ENCODE measurements at places on chromosomes 13 and 19. TPM values are rescaled to one million over a fixed set of nuclear protein-coding genes. Genes with fewer than 3 reads are reported as not detected.

DNA sequence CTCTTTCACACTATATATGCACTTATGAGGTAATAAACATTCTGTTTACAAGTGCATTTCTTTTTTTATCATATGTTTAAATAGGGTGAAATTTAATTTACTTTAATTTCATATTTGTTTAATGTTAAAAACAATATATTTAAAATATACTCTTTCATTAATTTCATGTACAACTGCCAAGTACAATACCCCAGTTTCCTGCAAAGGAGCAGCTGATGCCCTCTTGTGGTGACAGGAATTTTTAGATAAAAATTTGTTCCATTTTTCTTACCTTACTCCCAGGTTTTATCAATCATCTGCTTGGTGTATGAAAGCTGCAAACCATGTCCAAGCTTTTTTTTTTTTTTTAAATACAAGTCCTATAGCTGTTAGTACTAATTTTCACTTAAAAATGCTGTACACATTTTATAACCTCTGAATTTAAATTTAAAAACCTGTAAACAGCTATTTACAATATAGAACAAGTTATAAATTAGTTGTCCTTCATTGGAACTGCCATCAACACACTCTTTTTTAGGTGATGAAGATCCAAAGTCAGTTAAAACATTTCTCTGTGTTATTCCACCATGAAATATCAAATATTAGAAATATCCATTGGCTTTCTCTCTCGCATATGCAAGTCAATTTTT lies 4.9 kb downstream of the PCDH20 start:
- no peak for DNase-seq

DNA sequence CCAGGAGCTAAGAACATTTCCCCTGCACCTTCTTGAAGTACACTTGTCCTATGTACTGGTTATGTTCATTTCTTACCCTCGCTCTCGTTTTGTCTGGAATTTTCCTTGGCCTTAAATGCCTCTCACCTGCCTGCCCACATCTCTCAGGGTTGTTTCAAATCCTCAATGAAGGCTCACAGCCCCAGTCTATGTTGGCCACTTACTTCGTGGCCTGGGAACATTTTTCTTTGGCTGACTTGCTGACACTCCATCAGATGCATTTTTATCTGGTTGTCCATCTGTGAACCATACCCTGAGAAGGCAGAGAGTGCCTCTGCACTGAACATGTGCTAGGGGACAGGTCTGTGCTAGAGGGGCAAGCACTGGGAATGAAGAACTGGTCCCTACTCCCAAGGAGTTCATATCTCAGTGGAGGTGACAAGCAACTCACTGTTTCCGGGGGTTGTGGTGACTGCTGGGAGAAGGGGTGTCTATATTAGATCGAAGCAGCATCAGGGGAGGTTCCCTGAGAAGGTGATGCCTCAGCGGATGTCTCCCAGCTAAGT lies 53.6 kb downstream of the USPL1 start:
- DNase-seq, result no peak

DNA sequence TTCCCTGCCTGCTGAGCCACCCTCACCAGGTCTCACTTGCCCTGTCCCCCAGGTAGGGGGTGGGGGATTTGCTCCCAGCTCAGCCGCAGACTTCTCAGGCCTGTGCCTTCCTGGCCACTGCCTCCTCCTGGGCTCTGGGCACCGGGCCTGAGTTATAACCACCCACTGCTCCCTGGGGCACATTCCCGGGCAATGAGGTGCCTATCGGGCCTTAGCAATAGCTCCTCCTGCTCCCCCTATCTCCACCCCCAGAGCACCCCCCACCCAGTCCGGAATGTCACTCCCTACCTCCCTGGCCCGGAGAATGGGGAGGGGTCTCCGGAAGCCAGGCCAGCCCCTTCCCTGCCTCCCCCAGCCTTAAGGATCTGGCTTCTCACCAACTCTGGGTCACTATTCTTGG lies at the start of gene KLK5:
Gene KLK5 (minus strand): TSS at position 129 of the 400 bp plus-strand sequence. CDS start 381 bp downstream, outside the sequence.
- no peak for DNase-seq

- DNase-seq, result no peak
Measured at GRCh38 chr13:90757127-90757680, 590.3 kb upstream of the MIR17HG start.

DNA sequence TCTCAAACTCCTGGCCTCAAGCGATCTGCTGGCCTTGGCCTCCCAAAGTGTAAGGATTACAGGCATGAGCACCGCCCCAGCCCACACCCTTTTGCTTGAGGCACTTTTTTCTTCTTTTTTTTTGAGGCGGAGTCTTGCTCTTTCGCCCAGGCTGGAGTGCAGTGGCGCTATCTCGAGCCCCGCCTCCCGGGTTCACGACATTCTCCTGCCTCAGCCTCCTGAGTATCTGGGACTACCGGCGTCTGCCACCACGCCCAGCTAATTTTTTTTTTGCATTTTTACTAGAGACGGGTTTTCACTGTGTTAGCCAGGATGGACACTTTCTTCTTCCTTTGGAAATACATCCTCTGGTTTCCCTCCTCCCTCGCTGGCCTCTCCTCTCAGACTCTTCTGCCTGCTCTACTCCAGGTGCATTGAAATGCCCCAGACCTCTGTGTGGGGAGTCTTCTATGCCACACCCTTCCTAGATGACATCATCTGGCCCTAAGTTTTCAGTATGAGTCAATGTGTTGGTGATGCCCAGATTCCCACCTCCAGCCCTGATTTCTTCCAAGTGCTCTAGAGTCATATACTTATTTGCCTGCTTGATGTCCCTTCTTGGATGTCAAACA lies 20.7 kb upstream of the TPT1 start:
- no peak for DNase-seq

SGCG gene
- total RNA-seq, result 0.16 TPM

KLF1 gene
- 0.31 TPM for total RNA-seq

Measured in occipital lobe (tissue), 3 donors.